ENCODE measurements at places on chromosomes 11 and 22.

- DNase-seq, result no peak
Measured at GRCh38 chr11:115741376-115742107, 237.3 kb upstream of the CADM1 start.

GRCh38 chr11:28110108-28110820 lies 2.1 kb downstream of the METTL15 start:
- DNase-seq, result peak; percentile 49

DNA sequence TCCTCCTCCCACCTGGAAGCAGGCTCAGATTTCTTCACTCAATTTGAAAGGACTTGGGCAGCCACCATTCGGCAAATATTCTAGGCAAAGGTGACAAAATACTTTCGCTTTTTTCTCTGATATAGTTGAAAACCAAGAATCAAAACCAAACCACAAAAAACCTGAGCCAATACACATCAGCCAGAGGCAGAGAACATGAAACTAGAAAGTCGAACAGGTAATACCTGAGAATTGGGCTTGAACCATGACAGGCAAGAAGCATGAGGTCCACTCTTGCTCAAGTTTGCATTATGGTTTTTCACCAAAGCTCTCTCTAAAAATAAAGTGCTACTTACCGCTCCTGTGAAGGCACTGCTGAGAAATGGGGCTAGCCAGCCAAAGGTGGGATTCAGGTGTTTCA lies 26.2 kb upstream of the LDLRAD3 start:
- DNase-seq, result no peak

- no peak for DNase-seq
Measured at GRCh38 chr22:33823552-33823951, 96.7 kb downstream of the LARGE1 start.

DNA sequence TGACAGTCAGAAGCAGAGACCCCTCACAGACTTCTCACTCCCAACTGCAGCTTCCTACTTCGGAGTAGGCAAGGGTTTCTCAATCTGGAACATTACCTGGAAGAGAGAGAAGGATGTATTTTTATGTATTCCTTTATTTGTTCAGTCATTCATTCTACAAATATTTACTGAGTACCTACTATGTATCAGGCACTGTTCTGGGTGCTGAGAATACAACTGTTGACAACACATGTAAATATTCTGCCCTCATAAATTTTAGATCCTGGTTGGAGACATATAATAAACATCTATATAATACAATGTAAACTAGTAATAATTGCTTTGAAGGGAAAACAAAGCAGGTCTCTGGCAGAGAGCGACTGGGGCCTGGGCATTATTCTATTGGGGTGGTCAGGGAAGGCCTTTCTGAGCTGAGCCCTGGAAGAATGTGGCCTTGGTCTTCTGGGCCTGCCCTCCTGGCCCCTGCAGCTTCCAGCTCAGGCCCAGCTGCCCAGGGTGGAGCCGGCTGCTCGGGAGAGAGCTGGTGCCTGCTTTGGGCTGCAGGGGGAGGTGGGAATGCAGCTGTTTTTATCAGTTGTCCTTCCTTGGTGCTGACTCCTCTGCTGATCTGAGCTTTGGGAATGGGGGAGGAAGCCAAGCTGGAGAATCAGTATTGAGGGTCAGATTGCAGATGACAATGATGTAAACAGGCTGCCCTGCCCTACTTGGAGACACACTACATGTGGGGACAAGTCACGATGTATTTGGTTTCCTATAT lies 46.8 kb downstream of the PKNOX2 start:
- DNase-seq, result no peak

DNA sequence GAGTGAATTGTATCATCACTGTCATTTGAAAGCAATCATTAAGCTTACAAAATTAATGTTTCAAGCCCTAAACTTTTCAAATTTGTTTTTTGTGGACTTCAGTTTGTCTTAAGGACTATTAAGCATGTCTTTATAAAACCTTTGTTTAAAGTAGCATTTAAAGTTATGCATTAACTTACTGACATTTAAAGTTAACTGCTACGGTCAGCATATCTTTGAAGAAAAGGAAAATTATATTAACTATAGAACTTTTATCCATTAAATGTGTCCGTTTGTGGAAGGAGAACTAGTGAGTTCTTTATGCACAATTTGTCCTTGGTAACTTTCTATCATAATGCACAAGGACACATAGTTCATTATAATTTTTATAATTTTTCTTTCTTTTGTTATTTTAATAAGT lies 103.4 kb downstream of the FANCF start:
- DNase-seq, result no peak

DNA sequence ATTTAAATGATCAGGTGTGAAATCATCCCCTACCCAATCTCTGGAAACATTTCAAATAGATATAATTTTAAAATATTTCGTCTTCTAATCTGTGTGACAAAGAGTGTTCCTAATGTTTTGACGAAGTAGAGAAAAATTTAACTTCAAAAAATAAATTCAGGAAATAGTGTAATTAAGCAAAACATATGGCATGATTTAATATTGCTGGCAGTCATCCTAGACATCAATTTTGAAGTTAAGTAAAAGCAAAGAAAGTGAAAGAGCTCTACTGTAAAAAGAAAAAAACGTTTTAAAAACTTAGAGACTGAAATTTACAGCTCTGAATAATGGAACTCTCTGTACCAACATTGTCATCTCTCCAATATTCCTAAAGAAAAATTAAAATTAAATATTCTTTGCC lies 1062.3 kb downstream of the LRRC4C start:
- DNase-seq, result no peak

GRCh38 chr22:23063539-23064380 lies 6.6 kb upstream of the GNAZ start:
- DNase-seq, result no peak

- no peak for DNase-seq
Measured at GRCh38 chr22:23696326-23696851, 5.6 kb downstream of the RGL4 start.

GRCh38 chr11:86668929-86669328 lies 3.5 kb downstream of the ME3 start:
- DNase-seq, result no peak

- DNase-seq, result no peak
Measured at GRCh38 chr11:10793470-10794255, 15.1 kb downstream of the EIF4G2 start.

DNA sequence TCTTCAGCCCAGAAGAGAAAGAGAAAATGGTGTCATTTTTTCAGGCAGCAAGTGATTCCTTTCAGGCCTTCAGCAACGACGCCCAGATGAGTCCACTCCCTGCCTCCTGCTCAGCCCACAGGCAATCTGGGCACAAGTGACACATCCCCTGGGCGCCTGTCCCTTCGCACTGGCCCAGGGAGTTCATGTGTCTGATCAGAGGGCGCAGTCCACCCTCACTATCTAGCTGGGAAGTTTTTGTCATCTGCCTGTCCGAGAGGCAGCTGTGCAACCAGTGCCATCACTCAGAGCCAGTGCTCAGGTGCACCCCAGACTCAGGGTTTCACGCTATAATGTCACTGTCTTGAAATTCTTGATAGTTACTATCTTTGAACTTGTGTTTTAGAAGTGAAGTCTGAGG lies 1.4 kb upstream of the KCNQ1OT1 start:
- DNase-seq, result no peak

DNA sequence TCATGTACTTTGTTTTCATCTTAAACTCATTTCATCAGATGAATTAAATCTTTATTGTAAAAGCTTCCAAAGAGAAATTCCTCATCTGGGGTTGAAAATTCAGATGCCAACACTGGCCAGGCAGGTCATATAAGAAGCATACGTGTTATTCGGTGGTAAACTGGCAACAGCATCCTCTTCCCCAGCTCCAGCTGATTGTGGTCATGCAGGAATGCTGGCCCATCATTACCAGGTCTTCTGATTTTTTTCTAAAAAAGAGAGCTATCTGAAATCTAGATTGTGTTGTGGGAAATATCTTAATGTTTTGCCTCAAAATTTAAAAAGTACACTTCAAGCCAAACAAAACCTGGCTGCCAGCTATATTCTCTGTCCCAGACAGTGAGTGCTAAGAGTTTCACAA lies 53.6 kb downstream of the ARFGAP2 start:
- DNase-seq, result no peak

DNA sequence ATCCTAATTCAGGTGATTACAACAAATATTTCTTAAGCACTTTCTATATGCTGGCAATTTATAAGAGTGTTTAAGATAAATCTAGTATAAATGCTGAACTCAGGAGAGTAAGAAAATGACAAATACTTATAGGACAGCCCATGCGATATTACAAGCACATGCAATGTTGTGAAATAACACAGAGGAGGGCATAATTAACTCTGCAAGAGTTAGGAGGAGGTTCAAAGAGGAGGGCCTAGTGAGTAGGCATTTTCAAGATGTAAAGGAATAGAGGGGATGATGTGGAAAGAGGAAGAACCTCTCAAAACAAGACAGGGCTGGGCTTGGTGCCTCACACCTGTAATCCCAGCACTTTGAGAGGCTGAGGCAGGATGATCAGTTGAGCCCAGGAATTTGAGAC lies 37.1 kb upstream of the IL17RA start:
- no peak for DNase-seq

GRCh38 chr11:64570341-64570740 lies 20.7 kb upstream of the SLC22A12 start:
- no peak for DNase-seq

DNA sequence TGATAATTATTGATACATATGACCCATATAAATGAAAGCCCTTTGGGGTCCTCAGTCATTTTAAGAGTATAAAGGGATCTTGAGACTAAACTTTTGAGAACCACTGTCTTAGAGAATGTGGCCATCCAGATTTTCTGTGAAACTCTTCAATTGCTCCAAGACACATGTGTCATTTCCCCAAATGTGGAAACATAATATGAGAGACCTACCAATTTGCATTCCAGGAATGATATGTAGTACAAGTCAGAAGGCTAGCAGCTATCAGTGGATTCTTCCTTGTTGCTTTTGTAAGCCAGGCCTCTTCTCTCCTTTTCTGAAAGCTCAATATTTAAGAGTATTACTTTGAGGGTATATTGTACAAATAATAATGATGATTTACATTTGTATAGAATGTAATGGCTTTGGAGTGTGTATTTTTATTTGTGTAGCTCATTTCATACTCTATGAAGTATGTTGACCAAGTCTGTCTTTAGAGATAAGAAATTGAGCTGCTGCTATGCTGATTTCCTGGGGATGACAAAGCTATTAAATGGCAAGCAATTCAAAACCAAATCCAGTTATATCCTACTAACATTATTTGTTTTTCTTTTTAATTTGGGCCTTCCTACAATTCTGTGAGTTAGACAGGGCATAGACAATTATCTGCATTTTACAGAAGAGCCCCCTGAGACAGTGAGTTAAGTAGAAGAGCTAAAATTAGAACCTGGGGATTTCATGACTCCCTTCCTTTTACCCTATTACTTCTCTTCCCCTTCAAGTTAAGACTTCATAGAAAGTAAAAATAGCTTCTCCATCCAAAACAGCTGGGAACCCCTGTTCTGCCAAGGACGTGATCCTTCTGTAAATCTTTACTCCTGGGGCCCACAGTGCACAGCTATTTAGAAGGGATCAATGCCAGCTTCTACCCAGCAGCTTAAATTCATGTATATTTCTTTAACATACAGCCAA lies 131.9 kb downstream of the WNT11 start:
- no peak for DNase-seq

- no peak for DNase-seq
Measured at GRCh38 chr22:36999463-36999862, 19.8 kb downstream of the TST start.

DNA sequence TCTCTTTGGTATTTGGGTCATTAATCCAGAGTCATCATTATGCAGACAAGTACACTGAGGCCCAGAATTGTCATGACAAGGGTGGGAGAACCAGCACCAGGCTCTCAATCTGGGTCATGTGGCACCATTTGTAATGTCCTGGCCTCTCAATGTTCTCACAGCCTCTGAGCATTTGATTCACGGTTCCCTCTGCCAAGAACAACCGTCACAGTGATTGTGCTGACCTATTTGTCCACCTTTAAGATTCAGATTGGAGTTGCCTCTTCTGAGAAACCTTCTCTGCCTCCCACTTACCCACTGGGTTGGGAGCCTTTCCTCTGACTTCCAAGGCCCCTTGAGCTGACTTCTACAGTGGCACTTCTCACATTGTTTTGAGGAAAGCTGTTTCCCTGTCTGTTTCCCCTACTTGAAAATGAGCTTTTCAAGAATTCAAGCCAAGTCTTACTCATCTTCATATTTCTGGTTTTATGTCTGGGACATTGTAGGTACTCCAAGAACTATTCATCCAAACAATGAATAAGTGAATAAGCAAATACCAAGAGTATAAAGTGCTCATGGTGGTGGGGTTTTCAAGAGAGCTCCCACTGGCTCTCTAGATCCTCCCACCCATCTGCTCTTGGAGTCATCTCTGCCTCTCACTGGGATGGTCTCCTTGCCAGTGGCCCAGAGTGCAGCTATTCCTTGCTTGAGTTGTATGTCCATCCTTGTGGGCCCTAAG lies 126.4 kb upstream of the E2F8 start:
- peak; percentile 53 for DNase-seq

DNA sequence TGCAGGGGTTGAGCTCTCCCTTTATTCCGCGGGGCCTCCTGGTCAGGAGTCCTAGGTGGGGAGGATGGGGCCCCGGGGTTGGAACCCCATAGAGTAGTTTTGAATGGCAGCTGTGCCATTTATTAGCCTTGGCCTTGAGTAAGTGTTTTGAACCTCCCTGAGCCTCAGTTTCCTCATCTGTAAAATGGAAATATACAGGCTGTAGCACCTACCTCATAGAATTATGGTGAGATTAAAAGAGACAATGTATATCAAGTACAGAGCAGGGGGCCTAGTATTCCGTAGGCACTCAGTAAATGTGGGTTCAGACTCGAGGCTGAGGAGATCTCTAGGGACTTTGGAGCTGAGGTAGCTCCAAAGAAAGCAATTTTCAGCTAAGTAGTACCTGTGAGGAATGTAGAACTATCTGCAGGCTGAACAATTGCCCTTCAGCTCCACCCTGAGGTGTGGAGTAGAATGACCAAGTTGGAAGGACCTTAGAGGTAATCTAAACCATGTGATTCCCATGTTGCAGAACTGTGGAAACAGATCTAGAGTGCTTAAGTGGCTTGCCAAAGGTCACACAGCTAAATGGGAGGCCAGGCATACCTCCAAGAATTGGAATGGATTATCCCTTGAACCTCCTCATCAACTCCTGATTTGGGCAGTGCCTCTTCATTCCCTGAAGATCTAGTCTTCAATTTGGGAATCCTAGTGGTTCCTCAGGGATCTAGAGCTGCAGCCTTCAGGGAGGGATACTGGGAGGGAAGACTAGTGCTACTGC lies 682 bp downstream of the PGAP2 start:
- DNase-seq, result no peak

- DNase-seq, result no peak
Measured at GRCh38 chr22:42281284-42281683, 10.8 kb upstream of the TCF20 start.

GRCh38 chr11:59302991-59303390 lies 55.7 kb upstream of the OR5AN1 start:
- no peak for DNase-seq

- DNase-seq, result no peak
Measured at GRCh38 chr11:78429209-78429608, 11.6 kb upstream of the GAB2 start.

Data from fibroblast of skin of left quadriceps (primary cell).